Activated T-cell treated with anti-CD3 and anti-CD28 coated beads for 24 hours (primary cell): ENCODE measurements at places on chromosomes 2 and 18.

DNA sequence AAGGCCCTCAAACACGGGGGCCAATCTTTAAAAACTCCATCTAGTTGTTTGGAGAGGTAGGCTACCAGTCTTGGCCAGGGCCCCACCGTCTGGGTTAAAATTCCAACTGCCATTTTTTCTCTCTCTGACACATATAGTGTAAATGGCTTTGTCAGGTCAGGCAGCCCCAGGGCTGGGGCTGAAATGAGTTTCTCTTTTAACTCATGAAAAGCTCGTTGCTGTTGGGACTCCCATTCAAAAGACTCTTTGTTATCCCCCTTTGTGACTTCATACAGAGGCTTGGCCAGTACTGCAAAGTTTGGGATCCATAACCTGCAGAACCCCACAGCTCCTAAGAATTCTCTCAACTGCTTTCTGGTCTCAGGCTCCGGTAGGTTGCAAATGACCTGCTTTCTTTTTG, 99.4 kb upstream of the SLC1A4 start:
- no peak for DNase-seq

GRCh38 chr18:3760741-3761140, 310.8 kb downstream of the TGIF1 start:
- no peak for DNase-seq

DNA sequence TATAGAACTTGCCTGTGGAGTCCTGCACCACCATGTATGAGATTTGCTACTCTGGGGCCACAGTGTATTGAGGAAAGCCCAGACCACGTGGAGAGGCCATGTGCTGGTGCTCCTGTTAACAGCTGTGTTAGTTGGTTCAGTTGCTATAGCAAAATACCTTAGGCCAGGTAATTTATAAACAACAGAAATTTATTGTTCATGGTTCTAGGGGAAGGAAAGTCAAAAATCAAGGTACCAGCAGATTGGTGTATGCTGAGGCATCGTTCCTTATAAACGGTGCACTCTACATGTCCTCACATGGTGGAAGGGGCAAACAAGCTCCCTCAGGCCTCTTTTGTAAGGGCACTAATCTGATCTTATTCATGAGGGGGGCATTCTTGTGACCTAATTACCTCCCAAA, 272.3 kb upstream of the FBXO11 start:
- no peak for DNase-seq

DNA sequence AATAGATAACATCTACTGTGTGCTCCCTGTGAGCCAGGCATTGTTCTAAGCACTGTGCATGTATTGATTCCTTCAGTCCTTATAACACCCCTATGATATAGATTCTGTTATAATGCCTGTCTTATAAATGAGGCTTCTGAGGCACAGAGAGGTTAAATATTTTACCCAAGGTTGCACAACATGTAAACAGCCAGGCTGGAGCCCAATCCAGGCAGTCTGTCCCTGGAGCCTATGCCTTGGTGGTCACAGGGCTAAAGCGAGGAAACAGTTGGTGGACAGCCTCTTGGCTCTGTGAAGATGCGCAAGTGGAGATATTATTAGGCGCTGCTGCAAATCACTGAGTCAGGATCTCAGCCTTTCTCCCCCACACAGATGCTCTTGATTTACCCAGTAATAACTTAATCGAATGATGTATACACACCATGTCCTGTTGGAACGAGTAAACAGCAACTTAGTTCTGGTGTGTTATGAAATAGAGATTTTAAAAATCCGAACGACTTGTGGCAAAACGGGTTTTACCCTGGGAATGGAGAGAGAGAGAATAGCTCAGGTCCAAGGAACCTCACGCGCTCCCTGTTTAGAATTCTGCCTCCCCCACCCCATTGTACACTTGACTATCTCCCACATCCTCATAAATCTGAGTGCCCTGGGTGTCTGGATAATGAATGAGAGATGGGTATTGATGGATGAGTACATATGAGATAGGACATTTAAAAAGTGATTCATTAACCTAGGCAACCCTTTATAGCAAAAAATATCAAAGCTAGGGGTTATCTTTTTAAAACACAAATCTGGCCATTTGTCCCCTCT, 231.9 kb downstream of the BCL2 start:
- DNase-seq, result no peak

GRCh38 chr2:214328941-214329340, 81.9 kb upstream of the VWC2L start:
- DNase-seq, result no peak

- DNase-seq, result no peak
These were observed 51.1 kb downstream of the POLR1A start for GRCh38 chr2:86054535-86055082.

DNA sequence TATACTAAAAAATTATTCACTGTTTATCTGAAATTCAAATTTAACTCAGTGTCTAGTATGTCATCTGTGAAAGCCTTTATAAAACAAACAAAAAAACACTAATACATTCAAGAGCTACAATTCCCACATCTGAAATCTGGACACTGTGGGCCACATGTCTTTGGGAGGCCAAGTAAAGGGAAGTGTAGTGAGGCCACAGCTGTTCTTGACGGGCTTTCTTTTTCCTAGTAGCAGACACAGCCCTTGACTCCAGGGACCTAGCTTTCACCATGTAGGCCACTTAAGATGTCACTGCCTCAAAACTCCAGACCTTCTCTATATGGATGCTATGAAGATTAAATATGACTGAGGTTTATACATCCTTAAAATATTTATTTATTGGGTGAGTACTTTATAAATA, 91.1 kb downstream of the RBMS1 start:
- no peak for DNase-seq

- DNase-seq, result no peak
These were observed 35.0 kb downstream of the SRSF7 start for GRCh38 chr2:38716185-38716584.

DNA sequence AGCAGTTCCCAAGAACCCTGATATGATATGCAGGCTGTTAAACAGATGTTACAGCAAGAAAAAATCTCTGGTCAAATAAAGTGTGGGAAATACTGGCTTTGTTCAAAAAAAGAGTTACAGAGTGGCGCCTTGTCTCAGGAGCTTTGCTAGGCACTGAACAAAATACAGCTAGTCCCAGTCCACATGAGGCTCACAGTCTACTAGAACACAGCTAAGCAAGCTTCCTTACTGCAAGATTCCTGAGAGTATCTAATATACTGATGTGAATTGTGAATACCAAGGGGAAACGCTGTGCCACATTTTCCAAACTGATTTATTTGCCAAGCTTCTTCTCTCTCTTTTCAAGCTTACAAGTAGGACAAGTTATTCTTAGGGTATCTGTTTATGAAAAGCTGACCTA, 188.8 kb upstream of the NABP1 start:
- DNase-seq, result no peak

- DNase-seq, result no peak
These were observed 186.0 kb upstream of the EPHA4 start for GRCh38 chr2:221758076-221758475.

GRCh38 chr2:58304843-58305242, 63.7 kb upstream of the FANCL start:
- DNase-seq, result no peak

- no peak for DNase-seq
These were observed 100.1 kb downstream of the CTNNA2 start for GRCh38 chr2:79612999-79613398.

DNA sequence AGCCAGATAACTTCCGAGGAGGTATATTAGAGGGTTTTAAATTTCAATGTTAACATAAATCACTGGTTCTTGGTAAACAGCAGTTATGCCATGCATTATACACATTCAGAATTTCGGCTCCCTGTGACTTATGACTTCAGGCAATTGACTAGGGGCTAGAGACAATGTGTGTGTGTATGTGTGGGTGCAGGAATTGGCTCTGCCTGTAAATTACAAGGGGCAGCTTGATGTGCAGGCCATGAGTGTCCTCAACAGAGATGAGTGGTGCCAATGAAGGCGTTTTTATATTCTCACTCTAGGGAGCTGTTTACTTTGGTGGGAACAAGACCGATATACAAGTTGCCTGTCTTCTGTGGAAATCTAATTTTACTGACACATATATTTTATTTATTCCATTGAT, 161.6 kb downstream of the CSRNP3 start:
- DNase-seq, result no peak

GRCh38 chr18:35055726-35056125, 14.5 kb downstream of the MAPRE2 start:
- DNase-seq, result no peak

DNA sequence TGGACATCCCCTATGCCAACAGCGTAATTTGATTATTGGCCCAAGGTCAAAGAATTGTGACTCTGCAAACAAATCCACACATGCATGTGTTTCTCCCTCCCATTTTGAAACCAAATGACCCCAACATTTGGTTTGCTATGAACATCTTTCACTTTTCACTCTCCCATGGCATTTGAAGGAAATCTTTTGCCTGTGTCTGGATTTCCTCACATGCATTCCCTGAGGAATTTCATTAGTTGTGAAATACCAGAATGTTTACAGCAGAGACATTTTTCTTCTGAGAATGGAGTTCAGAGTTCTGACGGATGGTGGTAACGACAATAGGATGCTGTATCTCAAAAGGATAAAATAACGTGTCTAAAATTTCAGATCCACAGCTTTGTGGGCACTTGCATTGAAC, 60.3 kb upstream of the LMAN1 start:
- DNase-seq, result no peak

DNA sequence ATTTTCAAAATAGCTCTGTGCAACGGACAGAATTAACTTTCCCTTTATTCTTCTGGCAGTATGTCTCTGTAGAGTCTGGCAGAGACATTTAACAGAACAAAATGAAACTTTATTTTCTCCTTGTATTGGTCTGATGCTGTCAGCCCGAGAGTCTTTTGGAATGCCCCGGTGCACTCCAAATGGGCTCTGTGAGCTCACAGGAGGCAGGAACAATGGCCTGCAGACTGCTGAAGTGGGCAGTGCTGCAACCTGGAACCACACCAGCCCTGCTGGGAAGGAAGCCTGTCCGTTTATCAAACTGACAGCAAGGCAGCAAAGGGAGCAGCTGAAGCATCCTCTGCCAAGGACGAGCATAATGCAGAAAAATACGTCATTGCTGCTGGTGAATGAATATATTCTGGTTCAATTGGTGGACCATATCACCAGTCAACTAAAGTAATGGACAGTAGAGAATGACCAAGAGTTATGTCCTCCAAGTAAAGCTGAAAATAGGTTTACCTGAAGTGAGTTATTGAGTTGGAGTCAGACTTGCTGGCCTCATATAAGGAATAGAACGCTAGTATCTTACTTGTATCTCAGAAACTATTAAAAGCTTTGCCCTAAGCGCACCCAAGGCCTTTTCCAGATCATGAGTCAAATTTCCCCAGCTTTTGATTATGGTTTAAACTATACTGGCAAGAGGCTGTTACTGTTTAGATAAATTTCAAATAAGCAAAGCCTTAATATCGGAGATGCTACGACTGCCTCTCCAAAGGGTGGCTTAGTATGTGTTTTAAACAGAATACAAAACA, 207.6 kb upstream of the TANK start:
- DNase-seq, result no peak

- DNase-seq, result no peak
These were observed 22.4 kb upstream of the CD28 start for GRCh38 chr2:203683932-203684556.

GRCh38 chr2:37993143-37993542, 68.1 kb downstream of the RMDN2 start:
- DNase-seq, result no peak

DNA sequence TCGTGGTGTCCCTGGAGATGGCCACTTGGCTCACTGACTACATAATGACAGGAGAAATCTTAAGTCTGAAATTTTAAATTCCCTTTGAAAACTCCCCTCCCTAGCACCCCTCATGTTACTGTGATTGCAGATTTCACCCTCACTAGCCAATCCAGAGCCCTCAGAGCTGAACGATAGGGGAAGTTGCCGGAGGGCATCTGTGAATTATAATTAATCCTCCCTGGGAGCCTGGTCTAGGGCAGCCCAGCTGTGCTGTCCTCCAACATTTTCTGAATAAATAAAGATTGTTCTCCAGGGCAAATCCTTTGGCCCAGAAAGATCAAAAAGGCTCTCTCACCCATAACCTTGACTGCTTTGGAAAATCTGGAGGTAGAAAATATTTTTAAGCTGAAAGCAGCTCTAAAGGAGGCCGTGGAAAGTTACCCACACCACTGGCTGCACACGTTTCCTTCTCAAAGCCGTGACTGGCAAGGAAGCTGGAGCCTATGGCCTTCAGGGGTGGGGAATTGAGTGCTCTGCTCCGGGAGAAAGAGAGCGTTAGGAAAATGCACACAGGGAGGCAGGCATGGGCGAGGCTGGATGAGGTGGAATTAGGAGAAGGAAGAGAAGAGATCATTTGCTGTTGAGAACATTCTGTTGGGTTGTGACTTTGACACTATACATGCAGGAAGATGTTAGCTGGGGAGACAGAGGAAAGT, 68.9 kb upstream of the CNGA3 start:
- DNase-seq, result no peak

DNA sequence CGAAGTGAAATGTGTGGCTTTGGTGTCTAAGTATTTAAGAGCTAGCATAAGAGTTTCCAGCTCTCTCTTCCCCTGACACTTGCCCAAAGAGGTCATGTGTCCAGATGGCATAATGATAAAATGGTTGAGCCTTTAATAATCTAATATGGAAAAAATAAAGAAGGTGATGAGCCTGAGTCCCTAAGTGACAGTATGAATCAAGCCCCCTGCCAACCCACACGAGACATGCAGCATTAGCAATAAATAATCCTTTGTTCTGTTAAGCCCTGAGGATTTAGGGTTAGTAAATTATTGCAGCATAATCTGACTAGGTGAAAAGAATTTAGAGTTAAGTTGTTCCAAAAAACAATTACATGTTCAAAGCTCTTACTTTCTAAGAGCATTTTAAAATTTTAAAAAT, 217.2 kb upstream of the CCDC150 start:
- no peak for DNase-seq

DNA sequence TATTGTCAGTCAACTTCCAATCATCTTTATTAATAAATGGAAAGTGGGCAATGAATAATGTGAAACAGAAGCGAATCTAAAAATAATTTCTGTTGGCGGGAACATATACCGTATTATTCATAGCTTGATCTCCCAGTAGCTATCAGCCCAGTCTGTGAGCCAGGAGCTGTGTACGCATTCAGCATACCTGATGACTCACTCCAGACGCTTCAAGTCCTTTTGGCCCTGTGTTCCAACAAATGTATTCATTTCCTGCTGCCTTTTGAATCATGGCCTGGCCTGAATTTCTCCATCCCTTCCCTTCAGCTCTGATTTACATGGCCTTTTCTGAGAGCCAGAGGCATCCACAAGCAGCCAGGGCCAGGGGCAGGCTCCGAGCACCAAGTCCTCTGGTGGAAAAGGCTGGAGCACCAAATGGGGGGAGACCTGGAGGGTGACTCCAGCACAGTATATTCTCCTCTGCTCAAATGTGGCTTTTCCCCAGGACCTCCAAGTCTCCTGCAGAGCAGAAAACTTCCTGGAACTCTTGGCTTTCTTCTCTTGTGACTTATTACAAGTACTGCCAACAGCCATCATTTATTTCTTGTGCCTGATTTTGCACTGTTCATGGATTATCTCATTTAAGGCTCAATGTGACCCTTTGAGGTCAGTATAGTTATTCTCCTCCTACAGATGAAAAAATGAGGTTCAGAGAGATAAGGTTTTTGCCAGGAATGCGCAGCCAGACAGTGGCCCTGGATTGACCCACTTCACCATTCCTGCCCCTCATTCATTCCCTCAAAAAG, 108.7 kb downstream of the EN1 start:
- DNase-seq, result no peak
